ENCODE measurements at places on chromosomes 6 and 20.

DNA sequence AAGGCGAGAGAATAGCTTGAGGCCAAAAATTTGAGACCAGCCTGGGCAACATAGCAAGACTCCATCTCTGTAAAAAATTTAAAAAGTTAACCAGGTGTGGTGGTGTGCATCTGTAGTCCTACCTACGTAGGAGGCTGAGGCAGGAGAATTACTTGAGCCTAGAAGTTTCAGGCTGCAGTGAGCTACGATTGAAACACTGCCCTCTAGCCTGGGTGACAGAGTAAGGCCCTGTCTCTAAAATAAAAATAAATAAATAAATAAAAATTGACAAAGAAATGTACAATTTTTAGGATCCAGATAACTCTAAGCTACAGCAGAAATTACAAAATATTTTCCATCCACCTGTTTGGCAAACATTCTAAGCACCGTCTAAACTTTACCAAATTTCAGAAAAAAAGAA lies 941.0 kb upstream of the ADGRB3 start:
- DNase-seq = no peak

- DNase-seq = no peak
Measured at GRCh38 chr6:44041461-44042260, 85.6 kb downstream of the MRPL14 start.

DNA sequence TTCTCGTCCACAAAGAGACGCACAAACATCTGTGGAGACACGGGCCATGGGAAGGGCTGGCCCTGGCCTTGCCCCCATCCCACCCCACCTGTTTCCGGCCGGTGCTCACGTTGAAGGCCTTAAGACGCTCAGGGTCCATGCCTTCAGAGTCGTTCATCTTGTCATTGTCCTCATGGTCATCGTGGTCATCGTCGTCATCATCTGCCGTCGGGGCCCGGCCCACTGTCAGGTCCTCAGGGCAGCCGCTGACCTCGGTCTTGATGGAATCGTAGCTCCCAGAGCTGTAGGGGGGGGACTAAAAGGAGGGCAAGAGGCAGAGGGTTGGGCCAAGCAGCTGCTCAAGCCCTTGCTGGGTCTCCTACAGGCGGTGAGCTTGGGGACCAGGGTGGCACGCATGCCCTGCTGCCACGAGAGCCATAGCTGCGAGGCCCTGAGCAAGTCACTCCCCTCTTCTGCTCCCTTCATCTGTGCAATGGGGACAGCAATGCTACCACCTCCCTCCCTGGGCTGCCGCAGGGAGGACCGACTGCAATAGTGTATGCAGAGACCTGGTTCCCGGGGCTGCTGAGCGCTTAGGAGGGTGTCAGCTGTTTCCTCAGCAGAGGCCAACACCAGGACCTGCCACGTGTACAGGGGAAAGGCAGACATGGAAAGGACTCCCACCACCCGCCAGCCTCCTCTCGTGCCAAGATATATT lies 95.5 kb downstream of the ASXL1 start:
- DNase-seq = no peak

DNA sequence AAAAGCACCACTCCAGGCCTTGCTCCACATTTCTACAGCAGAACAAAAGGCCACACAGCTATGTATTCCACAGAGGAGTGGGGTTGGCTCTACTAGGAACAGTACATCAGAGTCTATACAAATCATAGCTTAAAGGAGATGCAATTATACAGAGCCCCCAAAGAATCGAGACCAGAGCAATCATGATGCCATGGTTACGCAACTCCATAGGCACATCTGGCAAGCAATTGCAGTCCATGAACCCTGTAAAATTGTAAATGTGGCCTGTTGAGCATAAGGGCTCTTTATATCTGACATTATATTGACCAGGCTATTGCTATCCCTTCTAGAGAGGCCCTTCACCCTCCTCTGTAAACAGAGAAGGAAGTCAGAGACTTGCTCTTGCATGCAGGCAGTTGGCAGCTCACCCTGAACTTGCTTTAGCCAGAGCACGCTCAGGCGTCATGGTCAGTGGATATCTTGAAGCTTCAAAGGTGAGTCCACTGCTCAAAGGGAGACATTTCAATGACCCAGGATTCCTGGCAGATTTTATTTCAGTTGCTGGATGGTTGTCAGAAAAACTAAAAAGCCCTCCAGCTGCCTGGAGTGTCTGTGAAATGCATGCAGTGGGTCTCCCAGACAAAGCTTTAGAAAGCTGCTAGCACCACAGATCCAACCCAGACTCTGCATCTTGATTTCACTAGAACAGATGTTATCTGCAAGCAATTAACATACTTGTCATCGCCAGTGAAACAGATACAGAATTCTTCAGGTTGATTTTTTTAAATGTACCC lies 357.2 kb downstream of the CENPW start:
- no peak for DNase-seq

DNA sequence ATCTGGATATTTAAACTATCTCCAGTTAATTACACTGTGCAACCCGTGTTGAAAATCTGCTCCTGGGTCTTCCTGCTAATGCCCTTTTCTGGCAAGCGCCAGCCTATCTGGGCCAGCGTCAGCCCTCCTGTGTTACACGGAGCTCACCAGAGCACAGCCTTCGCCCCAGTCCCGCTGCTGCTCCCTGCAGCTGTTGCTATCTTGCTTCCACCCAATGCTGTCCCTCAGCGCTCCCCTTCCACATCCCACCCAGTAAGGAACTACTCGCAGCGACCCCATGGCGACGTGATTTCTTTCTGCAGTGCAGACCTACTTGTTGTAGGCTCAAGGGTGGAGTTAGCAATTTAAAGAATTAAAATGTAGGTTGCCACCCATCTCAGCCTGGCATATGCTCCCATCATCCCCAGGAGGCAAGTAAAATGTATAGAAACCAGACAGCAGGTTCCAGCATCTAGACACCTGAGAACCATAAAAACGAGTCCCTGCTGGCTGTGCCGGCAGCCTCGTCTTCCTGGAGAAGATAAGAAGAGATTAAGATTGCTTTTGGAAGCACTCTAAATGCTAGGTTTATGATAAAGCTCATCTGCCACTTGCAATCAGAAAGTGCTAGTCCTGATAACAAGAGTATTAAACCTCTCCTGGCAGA lies 254.3 kb upstream of the FOXQ1 start:
- DNase-seq = no peak

GRCh38 chr6:90190131-90190530 lies 106.5 kb downstream of the BACH2 start:
- no peak for DNase-seq

- DNase-seq = no peak
Measured at GRCh38 chr6:41622206-41622988, 15.9 kb upstream of the MDFI start.

DNA sequence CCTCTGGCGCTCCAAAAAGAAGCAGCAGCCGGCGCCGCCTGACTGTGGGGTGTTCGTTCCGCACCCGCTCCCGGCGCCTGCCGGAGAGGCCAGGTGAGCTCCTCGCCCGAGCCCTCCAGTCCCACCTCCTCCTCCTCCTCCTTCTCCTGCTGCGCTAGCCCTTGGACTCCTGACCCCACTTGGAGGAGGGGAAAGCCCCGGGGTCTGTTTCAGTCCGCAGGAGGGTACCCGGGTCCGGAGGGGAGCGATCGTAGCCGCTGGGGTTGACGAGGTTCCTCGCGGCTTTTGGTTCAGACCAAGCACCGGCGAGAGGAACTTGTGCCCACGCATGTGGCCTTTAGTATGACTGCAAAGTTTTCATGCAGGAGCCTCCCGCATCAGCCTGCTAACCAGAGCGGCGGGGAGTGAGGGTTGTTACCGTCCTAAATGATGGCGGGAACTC lies 493 bp downstream of the CRYBG1 start:
- DNase-seq = no peak

- DNase-seq = no peak
Measured at GRCh38 chr20:10747019-10747418, 73.2 kb upstream of the JAG1 start.

DNA sequence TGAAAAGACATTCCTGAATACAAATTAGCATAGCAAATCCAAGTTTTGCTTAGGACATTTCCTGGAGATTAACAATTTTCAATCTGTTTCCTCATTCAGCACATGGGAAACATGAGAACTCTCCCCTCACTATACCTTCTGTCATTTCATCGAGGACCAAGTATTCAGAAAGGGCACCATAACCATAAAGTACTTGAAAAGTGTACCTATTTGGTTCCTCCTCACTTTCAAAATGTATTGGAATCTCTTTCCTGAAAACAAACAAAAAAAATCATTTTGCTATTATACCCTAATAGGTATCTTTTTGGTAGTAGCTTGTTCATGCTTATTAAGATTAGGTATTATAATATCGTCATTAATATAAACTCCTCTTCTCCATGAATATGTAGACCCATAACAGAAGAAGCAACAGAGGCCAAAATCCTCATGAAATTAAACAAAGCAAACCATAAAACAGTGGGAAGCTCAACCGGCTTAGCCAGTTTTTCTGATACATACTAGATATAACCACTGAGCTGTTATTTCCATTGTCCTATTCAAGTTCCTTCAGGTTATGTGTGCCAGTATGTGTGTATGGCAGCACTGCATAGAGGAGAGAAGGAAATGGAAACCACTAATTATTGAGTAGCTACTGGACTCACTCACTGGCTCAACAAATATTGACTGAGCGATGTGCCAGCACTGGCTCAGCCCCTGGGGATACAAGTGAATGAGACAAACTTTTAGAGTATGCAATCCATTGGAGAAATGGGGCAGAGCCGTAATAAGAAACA lies 274.0 kb downstream of the MAFB start:
- DNase-seq = no peak

GRCh38 chr20:57594092-57594951 lies 25.9 kb downstream of the ZBP1 start:
- peak; percentile 3 for DNase-seq

GRCh38 chr6:111854683-111855082 lies 18.6 kb downstream of the FYN start:
- no peak for DNase-seq

DNA sequence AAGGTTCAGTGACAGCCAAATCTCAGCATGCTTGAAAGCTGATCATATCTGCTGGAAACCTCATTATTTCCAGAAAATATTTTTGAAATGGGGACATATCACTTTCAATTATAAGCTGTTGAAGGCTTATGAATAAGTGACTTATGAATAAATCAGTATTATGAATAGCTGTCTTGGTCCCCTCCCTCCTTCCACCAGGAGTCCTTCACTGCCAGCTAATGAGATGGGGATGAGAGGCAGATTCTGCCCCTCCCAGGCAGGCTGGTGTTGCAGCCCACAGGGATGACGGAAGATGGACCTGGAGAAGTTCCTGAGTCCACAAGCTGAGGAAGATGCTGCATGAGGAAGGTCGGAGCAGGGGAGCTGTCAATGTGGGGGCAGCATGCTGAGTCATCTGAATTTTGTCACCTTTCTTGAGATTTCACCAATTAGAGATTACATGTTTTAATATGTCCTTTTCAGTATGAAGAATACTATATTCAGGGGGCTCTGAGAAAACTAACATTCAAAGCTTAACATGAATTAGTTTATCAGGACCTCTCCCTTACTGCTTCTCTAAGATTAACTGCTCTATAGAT lies 112.2 kb downstream of the DTNBP1 start:
- no peak for DNase-seq

GRCh38 chr20:10297684-10298240 lies 79.1 kb downstream of the SNAP25 start:
- DNase-seq = no peak

DNA sequence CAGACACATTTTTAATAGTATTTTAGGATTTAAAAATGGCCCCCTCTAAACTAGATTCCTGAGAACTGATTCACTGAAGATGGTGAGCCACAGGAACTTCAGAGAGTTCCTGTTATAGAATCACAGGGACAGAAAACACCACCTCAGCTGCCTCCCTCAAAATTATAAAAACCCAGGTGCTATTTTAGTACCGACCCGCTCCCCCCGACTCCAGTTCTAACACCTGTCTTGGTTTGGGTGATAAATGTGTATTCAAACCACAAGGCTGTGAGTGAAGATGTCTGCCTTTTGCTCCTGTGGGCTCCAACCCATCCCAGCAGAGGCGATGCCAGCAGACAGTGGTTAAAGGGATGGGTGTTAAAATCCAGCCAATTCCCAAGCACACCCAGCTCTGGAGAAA lies 127.4 kb upstream of the LY86 start:
- no peak for DNase-seq

DNA sequence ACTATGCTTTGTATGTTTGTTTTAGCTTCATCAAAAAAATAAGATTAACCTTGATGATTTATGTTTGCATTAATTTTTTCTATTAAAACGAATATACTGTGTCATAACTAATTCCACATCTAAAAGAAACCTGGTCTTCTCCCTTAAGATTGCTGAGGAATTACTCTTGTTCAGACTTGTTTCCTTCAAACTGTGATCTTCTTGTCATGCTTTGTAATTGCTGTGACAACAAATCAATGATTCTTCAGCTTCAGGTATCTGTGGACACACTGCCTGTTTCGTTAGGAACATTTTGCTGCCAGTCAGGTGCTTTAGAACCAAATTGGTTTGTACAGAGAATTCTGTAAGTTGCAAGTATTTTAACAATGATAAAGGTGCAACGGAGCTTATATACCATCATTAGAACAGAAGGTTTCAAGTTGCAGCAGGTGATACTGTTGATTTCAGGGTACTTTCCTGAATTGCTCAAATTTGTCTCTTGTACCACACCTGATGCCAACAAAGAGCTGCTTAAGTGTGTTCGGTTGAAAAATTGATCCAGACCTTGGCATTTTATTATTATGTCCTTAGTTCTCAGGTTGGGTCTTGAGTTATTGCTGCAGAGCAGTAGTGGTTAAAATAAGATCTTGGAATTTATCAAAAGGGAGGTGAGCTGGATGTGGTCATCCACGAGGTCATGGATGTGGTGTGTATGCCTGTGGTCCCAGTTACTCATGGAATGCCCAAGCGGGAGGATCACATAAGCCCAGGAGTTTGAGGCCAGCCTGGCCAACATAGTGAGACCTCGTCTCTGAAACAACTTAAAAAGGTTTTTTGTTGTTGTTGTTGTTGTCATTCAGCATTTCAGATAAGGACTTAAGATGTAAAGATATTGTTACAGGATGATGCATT lies 19.5 kb downstream of the SYTL3 start:
- DNase-seq = no peak

DNA sequence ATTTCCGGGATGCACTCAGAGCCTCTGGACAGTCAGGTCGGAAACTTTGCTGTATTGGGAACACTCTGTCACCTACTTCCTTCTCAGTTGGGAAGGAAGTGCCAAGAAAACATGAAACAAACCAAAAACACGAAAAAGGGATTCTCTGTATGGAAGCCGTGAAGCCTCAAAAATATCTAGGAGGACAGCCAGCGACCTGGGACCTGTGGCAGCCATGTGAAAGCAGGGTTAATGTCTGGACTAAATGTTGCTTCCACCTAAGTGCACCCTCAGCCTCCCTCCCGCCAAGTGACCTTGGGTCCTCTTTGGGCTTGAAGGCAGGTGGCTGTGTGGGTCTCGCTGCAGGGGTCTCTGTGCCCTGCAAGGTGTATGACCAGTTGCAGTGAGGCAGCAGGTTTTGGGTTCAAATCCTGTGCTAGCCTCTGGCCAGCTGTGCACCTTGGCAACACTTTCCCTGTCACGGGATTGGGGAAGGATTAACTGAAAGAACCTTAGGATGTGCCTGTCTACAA lies 851 bp downstream of the MAVS start:
- DNase-seq = no peak

- no peak for DNase-seq
Measured at GRCh38 chr20:50582591-50583234, 72.5 kb downstream of the PTPN1 start.
